CD4-positive, CD25-positive, alpha-beta regulatory T cell (primary cell): ENCODE measurements at places on chromosomes 16 and 17. TPM values are rescaled to one million over a fixed set of nuclear protein-coding genes. Genes with fewer than 3 reads are reported as not detected.

The C17orf50 gene
- not detected for total RNA-seq

The MYO19 gene
- total RNA-seq = 86.1 TPM

The NDRG4 gene
- 0.52 TPM for total RNA-seq

DNA sequence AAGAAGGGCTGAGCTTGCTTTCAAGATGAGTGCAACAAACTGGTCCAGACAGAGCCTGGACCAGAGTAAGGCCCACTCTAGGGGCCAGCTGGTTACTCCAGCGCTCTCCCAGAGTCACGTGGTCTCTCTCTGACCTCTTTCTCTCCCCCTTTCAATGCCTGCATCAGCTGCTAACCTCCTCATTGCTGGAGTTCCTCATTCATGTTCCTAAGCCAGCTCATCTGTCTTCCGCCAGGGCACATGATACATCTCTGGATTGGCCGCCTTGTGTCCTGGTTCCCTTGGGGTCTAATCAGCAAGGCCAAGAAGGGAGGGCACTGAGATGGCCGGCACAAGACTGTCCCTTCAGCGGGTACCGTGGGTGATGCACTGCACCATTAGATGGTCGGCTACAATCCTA lies 26.9 kb upstream of the ZFP90 start:
- DNase-seq = no peak

The CA5A gene
- not detected for total RNA-seq

DNA sequence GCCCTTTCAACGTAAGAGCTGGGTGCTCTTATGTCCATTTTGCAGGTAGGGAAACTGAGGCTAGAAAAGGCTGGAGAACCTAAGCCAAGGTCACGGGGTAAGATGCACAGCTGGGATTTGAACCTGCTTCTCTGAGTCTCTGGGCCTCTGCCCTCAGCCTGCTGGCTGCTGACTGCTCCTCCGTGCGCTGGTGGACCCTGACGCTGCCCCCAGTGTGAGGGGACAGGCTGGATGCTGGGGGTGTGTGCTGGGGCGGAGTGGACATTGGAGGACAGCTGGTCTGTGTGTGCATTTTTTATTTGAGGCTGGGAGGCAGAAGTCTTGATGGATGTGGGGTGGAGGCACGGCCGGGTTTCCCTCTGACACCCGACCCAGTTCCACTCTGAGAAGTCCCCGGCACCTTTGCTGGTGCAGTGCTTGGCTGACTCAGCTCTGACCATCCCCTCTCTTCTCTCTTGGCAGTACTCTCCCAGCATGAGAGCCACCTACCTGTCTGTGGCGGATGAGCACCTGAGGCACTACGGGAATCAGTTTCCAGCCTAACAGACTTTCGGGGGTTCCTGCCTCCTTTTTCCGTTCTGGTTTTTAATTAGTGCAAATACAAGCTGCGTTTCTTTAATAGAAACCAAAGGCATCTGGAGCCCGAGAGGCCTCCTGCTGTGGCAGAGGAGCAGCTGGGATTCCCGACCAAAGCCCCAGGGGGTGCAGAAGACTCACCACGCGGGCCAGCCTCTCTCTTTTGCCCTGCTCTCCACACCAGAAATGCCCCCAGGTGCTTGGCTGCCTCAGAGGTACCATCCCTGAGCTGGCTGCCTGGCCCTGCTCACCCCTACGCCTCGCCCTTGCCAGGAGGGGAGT lies 14.1 kb upstream of the DNAI2 start:
- no peak for DNase-seq

GRCh38 chr17:45895969-45896785 lies 1.8 kb downstream of the MAPT start:
- no peak for DNase-seq

- DNase-seq = peak; percentile 63
These were observed 2.7 kb downstream of the CENPX start for GRCh38 chr17:82019690-82020571.

The PDILT gene
- total RNA-seq = not detected

DNA sequence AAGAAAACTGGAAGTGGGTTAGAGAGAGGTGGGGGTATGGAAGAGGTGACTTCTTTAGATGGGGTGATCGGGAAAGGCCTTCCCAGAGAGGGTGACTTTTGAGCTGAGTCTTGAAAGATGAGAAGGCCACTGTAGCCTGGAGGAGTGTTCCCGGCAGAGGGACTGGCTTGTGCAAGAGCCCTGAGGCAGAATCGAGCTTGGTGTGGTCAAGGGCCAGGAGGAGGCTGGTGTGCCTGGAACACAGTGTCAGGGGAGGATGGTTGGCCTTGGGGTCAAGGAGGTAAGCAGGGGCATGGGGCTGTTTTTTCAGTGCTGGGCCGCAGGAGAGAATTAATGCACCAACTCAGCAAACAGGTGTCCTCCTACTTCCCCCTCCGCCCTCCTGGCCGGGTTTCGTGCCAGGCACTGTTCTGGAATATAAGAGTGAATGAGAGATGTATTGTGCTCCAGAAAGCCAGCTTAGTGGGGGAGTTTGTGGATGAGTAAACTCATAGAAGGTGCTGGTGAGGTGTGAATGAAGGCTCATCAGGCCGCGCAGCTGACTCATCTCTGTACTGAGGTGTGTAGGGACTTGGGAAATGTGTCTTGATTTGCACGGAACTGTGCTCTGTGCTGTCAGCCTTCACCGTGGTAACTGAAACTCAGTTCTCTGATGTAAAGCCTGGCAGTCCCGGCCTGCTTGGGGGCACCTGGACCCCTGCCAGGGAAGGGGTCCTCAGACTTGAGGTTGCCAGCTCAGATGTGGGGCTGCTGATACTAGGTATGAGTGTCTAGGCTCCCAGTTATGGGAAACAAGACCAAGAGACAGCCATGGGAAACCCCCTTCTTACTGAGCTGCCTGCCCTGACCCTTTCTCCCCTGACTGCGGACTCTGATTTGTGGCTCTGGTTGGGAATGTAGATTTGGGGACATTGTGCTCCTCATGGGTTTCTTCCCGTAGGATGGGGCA lies 15.3 kb downstream of the KSR1 start:
- DNase-seq = peak; percentile 48
